ENCODE measurements at places on chromosomes 16 and 17. TPM values are rescaled to one million over a fixed set of nuclear protein-coding genes. Genes with fewer than 3 reads are reported as not detected.

Gene DHX38
- 77.7 TPM for total RNA-seq

Gene MT1E
- total RNA-seq, result 50.6 TPM

Gene OR1F1
- not detected for total RNA-seq

Gene DOC2B
- total RNA-seq, result 0.39 TPM

Gene PPP1R1B
- 8.2 TPM for total RNA-seq

Gene SHBG
- total RNA-seq, result not detected

Gene RPS2
- 3,326 TPM for total RNA-seq

Gene ZNF19
- total RNA-seq, result 2.6 TPM

Gene KNOP1
- 65.0 TPM for total RNA-seq

Gene ABCC6
- not detected for total RNA-seq

Gene CDH16
- not detected for total RNA-seq

Gene STH
- not detected for total RNA-seq

Gene KIF2B
- not detected for total RNA-seq

Gene SNX11
- total RNA-seq, result 27.6 TPM

Gene KRT12
- not detected for total RNA-seq

Gene CD68
- total RNA-seq, result 1.6 TPM

Gene SPAG5
- 213 TPM for total RNA-seq

Gene ALDH3A1
- 0.20 TPM for total RNA-seq

Gene TPSD1
- total RNA-seq, result 1.7 TPM

Gene TBC1D3I
- 0.58 TPM for total RNA-seq

Gene USP6
- 0.24 TPM for total RNA-seq

Gene DBF4B
- 24.0 TPM for total RNA-seq

Gene ITGA2B
- total RNA-seq, result 0.62 TPM

Gene CACNG4
- total RNA-seq, result 9.7 TPM

Gene ERBB2
- 17.8 TPM for total RNA-seq

Gene CDH11
- 297 TPM for total RNA-seq
